Left colon (tissue), 2 donors: ENCODE measurements at places on chromosomes 12 and 14. TPM values are rescaled to one million over a fixed set of nuclear protein-coding genes. Genes with fewer than 3 reads are reported as not detected.

GRCh38 chr12:43884683-43885410 is 49.0 kb downstream of the TMEM117 start:
- DNase-seq = no peak

- DNase-seq = no peak
Observed at GRCh38 chr12:80190001-80190400, 90.7 kb downstream of the OTOGL start.

- no peak for DNase-seq
Observed at GRCh38 chr14:38693423-38693822, 409.6 kb downstream of the SEC23A start.

- DNase-seq = no peak
Observed at GRCh38 chr12:97167598-97167997, 260.5 kb downstream of the NEDD1 start.

DNA sequence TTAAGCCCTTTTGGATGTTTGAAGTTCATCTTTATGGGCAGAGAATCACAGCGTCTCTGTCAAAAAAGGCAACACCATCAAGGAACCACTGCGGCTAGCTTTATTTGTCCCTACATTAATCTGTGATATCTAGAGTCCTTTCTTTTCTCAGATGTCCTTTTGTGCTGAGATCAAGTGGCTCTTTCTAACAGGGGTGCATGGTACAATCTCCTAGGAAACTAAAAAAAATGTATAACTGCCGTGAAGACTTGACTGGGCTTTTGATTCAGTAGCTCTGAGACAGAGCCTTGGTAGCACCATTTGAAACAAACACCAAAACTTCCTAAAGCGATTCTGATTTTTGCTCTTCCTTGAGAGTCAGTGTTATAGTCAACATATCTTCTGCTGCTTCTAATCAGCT is 33.3 kb downstream of the KCNK13 start:
- no peak for DNase-seq

Gene CCT2
- 108 TPM for total RNA-seq

Gene PRICKLE1
- 1.2 TPM for total RNA-seq

Gene PPM1H
- 7.9 TPM for total RNA-seq

Gene GALNT16
- total RNA-seq = 1.3 TPM

- DNase-seq = no peak
Observed at GRCh38 chr14:103230658-103231334, 103.2 kb upstream of the EIF5 start.

DNA sequence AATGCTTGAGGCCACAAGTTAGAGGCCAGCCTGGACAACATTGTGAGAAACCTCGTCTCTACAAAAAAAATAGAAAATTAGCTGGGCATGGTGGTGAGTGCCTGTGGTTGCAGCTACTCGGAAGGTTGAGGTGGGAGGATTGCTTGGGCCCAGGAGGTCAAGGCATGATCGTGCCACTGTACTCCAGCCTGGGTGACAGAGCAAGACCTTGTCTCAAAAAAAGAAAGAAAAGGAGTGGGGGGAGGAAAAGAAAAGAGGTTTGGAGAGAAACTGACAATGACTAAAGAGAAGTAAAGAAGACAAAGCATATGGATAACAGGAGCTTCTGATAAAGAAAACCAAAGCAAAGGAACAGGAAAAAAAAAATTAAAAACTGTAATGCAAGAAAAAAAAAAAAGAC is 37.4 kb upstream of the SELPLG start:
- no peak for DNase-seq

- no peak for DNase-seq
Observed at GRCh38 chr14:22987291-22987690, 4.9 kb upstream of the AJUBA start.

GRCh38 chr12:125187148-125187745 is 122.0 kb downstream of the AACS start:
- DNase-seq = no peak

Gene FOXA1
- total RNA-seq = 58.4 TPM

Gene FAM181A
- not detected for total RNA-seq

GRCh38 chr12:113796066-113796827 is 169.9 kb downstream of the RBM19 start:
- no peak for DNase-seq

DNA sequence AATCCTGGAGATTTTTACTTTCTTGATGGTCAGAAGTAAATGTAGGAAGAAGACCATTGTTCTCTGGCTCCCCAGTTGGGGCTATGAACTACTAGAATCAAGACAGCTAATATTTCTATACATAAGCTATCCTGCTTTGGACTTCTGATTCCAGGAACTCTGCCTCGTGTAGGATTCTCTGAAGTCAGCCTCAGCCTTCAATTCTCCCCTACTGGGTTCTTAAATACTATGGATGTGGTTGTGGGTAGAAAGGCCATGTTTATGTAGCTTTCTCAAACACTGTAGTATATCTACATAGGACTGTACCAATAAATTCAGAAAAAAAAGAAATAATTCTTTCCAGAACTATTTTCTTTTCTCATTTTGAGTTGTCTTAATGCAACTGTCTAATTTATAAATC is 302.5 kb downstream of the ITPR2 start:
- no peak for DNase-seq

Gene OR6J1
- not detected for total RNA-seq

Gene KRT71
- total RNA-seq = not detected

GRCh38 chr12:63779498-63780481 is at the start of gene RXYLT1:
Gene RXYLT1 (plus strand): TSS chr12:63779909. CDS start chr12:63779961, 52 bp downstream.
- DNase-seq = peak; percentile 81

DNA sequence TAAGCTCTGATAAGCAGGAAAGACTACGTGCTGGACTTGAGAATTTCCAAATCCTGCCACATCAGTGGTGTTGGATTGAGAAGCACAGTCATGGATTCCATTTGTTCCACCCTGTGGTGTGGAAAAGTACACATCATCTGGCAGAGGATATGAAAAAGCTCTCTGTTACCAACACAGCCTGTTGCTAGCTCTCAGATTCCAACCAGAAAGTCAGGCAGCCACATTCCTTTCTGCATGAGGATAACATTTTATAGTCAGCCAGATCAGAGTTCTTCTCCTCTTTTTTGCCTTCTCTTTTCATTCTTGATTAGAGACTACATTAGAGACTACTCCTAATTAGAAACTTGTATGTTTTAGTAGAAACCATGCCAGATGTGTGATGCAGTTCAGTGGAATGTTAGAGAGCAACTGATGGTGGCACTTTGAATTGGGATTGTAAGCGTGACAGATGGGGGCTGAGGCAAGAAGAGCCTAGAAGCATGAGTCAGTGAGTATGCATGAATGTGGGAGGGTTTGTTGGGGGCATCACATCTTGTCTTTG is 61.2 kb upstream of the STXBP6 start:
- DNase-seq = no peak

DNA sequence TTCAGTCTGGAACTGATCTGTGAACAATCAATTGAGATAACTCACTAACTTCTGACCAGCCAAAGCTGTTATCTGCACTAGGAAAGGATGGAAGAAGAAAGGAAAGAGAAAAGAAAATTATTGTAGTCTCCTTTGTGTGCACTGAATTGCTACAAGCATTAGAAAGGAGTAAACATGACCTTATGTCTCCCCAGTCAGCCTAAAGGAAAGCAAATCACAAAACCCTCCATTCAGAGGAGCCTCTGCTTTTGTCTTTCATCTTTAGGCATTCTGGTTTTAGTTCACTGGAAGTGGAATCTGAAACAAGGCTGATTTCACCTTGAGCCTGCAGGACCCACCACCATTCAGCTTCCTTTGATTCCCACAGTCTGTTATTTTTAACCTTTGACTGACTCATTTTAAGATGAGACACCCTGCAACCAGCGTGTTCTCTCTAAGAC is 26.0 kb downstream of the TBX3 start:
- no peak for DNase-seq

DNA sequence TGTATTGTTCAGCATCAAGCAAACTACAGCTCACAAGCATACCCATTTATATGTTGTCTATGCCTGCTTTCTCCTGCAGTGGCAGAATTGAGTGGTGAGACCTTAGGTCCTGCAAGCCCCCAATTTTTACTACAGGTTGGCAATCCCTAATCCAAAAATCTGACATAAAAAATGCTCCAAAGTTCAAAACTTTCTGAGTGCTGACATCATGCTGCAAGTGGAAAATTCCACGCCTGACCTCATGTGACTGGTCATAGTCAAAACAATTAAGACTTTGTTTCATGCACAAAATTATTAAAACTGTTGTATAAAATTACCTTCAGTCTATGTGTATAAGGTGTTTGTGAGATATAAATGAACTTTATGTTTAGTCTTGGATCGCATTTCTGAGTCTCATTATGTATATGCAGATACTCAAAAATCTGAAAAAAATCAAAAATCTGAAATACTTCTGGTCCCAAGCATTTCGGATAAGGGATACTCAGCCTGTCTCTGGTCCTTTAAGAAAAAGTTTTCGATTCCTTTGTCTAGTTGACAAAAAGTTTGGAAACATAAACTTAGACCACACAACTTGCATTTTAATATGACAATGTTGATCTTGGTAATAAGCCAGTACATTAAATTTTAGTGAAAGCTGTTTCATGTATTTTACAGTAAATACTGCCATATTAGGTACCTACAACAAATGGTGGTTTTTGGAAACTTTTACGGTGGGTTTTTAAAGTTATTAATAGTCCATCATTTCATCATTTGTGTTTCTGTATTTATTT is 81.5 kb downstream of the AEBP2 start:
- no peak for DNase-seq

- DNase-seq = peak; percentile 26
Observed at GRCh38 chr14:103623883-103624482, 5.0 kb upstream of the KLC1 start.

DNA sequence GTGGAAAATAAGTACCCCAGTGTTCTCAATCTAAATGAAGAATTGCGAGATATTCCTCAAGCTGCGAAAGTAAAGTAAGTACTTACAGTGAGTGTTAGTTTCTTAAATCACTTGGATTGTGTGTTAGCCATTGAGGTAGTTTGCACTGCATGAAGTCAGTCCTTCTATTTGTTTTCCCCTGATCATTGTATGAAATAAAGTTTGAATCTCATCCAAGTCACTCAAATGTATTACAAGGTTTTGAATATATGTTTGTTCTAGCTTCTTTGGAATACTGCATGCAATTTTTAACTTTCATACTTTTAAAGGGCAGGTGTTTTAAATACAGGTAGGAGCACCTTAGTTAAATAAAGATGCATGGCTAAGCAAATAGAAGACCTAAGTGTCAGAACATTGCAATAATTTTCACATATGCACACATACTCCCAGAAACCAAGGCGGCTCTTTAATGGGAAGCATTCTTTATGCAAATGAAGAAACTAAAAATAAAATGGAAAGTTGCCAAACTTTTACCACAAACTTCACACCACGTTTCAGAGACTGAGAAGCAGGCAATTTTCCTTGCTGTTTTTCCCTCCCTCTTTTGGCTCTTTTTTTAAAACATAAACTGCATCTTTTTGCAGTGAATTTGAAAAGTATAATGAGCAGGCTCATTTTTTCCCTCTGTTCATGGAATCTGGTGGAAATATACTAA is 105.6 kb downstream of the GPR135 start:
- no peak for DNase-seq

Gene RPL36AL
- 213 TPM for total RNA-seq

Gene MTA1
- 59.2 TPM for total RNA-seq
